ENCODE measurements at places on chromosomes 5 and 9. TPM values are rescaled to one million over a fixed set of nuclear protein-coding genes. Genes with fewer than 3 reads are reported as not detected.

The C9orf152 gene
- total RNA-seq, result not detected

The GABRB2 gene
- total RNA-seq, result 77.0 TPM

The CTXN3 gene
- 0.63 TPM for total RNA-seq

The RGS7BP gene
- total RNA-seq, result 26.0 TPM

The AHRR gene
- 2.8 TPM for total RNA-seq

The ATP10B gene
- total RNA-seq, result 7.2 TPM

The IFNA21 gene
- not detected for total RNA-seq

The HARS2 gene
- total RNA-seq, result 47.9 TPM

The SETD9 gene
- total RNA-seq, result 2.2 TPM

The OLFML2A gene
- total RNA-seq, result 1.6 TPM

The IGFBPL1 gene
- total RNA-seq, result 90.5 TPM

The SKP2 gene
- total RNA-seq, result 21.0 TPM

The NMUR2 gene
- total RNA-seq, result not detected

The FGF18 gene
- total RNA-seq, result 0.63 TPM

All from parietal lobe (tissue), 2 donors.